Activated naive CD4-positive, alpha-beta T cell treated with anti-CD3 and anti-CD28 coated beads for 36 hours (primary cell): ENCODE measurements at places on chromosomes 5 and 9. TPM values are rescaled to one million over a fixed set of nuclear protein-coding genes. Genes with fewer than 3 reads are reported as not detected.

DNA sequence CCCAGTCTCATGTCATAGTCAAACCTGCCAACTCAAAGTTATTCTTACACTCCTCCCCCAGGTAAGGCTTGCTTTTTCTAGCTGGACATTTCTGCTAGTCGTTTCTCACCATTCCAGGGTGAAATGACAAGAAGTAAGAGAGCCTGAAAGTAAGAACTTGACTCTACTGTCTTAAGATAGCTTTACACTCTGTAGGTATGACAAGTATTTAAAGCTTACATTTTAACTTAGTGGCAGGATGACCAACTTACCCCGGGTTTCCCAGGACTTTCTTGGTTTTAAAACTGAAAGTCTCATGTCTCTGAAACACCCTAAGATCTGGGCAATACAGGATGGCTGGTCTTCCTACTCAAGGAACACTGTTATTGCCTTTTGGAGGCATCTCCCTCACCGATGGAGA is 67.5 kb upstream of the PIK3R1 start:
- H3K4me3 ChIP-seq = no peak overlapping the region
- DNase-seq = no peak
- no peak overlapping the region for H3K27ac ChIP-seq
- H3K4me1 ChIP-seq = no peaks in the 10 kb centered on the region

The COL15A1 gene
- 0.05 TPM for total RNA-seq

DNA sequence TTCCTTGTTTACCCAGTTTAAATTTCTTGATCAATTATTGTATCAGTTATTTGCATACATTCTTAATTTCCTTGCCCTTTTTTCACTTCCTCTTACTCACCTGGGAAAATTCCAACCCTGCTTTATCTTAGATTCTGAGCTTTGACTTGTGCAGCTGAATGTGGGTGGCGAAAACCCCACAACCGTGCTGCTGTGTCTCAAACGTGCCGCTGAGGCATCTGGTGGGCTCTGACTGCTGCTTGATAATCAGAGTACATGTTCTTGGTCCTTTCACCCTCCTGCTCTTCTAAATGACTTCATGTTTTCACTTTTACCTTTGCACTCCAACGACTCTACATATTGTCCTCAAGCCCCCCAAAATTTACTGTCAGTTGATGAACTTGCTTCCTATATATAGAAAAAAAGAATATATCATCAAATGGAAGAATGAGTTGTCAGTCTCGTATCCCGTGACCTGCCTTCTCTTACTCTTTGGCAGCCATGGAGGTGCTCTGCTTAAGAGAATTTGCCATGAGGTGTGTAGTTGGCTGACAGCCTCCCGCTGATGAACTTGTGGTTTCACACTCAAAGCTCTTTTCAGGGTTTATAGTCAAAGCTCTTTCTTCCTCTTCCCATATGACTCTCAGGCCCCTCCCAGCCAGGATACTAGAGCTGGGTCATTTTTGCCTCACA is 14.0 kb upstream of the JAK2 start:
- no peak overlapping the region for H3K4me3 ChIP-seq
- H3K27me3 ChIP-seq = no peaks in the 10 kb centered on the region
- H3K36me3 ChIP-seq = no peaks in the 10 kb centered on the region
- H3K27ac ChIP-seq = no peak overlapping the region
- peaks cover 23% of the 10 kb centered on the region for H3K4me1 ChIP-seq

DNA sequence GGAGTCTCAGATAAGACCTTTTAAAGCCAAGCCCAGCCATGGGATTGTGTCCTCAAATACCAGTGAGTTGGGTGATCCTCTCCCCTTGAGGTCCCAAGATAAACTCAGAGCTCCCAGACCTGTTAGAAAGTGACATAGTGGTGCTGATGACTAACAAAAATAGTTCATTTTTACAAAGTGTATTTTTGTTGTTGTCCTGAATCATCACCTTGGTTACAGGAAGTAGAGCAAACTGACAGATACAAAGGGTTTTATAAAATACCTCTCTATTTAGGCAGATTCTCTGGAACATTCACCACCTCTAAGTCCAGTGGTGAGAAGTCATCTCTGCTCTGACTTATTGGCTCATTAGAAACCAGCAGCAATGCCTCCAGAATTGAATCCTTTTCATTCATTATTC is 259.3 kb downstream of the CEMIP2 start:
- no peak overlapping the region for H3K27ac ChIP-seq
- no peak overlapping the region for H3K4me3 ChIP-seq
- no peaks in the 10 kb centered on the region for H3K4me1 ChIP-seq
- H3K27me3 ChIP-seq = peaks cover 11% of the 10 kb centered on the region
- H3K36me3 ChIP-seq = no peaks in the 10 kb centered on the region

The ZNF483 gene
- 2.3 TPM for total RNA-seq

The FAM163B gene
- total RNA-seq = not detected

DNA sequence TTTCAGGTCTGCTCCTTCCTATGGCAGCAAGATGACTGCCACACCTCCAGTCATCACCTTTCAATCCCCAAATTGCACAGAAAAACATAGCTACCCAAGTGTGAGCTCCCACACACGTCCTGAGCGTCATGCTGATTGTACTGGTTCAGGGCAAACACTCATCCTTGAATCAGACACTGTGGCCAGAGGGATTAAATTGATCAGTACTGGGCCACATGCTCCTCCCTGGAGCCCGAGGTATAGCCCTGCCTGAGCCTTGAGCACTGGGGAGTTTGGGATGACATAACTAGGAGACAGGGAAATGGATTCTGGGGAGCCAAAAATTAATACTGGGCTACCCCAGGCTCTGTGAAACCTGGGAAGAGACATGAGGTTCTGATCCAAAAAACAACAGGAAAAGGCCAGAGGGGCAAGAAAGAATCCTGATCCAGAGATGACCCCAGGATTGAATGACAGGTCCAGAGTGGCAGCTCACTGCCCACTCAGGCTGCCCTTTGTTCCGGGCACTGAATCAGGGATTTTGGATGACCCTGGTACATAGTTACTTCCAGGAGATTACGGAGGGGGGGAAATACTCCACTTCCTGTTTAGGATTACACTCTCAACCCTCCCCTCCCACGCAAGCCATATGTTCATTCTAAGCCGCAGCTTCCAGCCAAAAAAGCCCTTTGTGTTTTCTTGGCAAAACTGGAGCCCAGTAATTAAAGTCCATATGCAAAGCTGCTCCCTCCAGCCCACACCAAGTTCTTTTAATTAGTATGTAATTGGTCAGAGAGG is 141.6 kb upstream of the SPRY4 start:
- no peaks in the 10 kb centered on the region for H3K27me3 ChIP-seq
- no peak overlapping the region for H3K27ac ChIP-seq

DNA sequence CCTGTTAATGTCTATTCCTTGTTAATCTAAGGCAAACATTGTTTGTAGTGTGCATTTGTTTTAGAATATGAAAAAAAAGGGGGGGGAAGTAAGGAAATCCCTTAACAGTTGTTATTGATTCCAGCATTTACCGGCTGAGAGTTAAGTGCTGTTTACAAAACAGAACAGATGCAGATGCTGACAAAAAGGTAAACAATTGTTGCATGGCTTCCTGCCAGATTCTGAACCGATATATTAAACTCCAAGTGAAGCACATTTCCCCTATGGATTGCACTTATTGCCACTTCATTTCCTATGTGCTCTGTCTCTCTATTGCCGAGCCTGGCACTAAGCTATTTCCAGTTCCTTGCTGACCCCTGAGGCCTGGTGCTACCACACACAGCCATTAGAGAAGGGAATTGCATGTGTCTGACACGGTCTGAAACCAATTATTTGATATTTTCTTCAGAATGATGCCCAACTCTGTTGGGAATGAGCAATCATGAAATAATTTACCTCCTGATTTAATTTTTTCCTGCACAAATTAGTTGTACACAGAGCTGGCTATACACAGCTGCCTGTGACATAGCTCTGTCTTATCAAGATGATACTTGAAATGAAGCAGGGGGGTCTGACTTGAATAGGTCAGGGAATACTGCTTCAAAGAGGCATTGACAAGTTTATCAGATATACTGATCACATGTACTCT is 109.8 kb downstream of the KIAA0825 start:
- H3K36me3 ChIP-seq = no peaks in the 10 kb centered on the region
- no peak overlapping the region for H3K27ac ChIP-seq
- H3K27me3 ChIP-seq = no peaks in the 10 kb centered on the region
- no peak overlapping the region for H3K4me3 ChIP-seq
- no peak for DNase-seq

The DBH gene
- total RNA-seq = not detected

- peak overlapping the region; percentile 99 for H3K27ac ChIP-seq
- H3K27me3 ChIP-seq = no peaks in the 10 kb centered on the region
- peak overlapping the region; percentile 72 for H3K4me3 ChIP-seq
Observed at GRCh38 chr9:127968700-127969383, 11.9 kb downstream of the EEIG1 start.

The SAPCD2 gene
- 3.8 TPM for total RNA-seq

GRCh38 chr5:147673266-147673665 is 109.3 kb downstream of the JAKMIP2 start:
- DNase-seq = no peak
- no peaks in the 10 kb centered on the region for H3K36me3 ChIP-seq
- no peak overlapping the region for H3K4me3 ChIP-seq
- H3K4me1 ChIP-seq = no peaks in the 10 kb centered on the region
- H3K27me3 ChIP-seq = no peaks in the 10 kb centered on the region

DNA sequence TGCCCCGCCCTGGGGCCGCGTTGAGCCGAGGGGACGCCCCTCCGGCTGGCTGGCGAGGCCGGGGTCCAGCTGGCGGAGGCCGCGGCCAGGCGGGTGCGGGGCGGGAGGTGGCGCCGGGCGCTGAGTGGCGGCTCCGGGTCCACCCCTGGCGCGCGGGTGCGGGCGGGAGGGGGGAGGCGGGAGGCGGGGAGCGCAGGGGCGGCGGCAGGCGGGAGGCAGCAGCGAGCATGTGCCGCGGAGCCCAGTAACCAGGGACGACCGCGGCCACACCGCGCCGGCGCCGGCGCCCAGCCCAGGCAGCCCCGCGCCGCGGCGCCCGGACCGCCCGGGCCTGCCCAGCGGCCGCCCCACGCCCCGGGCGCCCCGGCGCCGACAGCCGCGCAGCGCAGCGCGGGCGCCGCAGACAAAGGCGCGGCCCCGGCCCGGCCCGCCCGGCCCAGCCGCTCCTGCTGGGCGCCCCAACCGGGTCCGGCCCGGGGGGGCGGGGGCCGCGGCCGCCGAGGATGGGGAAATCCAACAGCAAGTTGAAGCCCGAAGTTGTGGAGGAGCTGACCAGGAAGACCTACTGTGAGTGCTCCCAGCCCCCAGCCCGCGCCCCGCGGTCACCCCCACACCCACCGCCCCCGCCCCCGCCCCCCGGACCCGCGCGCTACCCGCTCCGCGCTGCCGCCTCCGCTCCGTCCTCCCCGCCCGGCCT is at the start of gene NCS1:
NCS1 (plus strand) TSS at position 244 of the 697 bp plus-strand sequence; CDS start at position 504, 260 bp downstream.
- peaks cover 5% of the 10 kb centered on the region for H3K4me1 ChIP-seq
- H3K27ac ChIP-seq = no peak within 1 kb of the TSS
- peaks cover 12% of the 10 kb centered on the region for H3K27me3 ChIP-seq
- no peaks in the 10 kb centered on the region for H3K36me3 ChIP-seq
- H3K4me3 ChIP-seq = peak within 1 kb of the TSS; percentile 80
- DNase-seq = peak; percentile 68

The CBY3 gene
- total RNA-seq = not detected

The MYO10 gene
- 0.27 TPM for total RNA-seq

DNA sequence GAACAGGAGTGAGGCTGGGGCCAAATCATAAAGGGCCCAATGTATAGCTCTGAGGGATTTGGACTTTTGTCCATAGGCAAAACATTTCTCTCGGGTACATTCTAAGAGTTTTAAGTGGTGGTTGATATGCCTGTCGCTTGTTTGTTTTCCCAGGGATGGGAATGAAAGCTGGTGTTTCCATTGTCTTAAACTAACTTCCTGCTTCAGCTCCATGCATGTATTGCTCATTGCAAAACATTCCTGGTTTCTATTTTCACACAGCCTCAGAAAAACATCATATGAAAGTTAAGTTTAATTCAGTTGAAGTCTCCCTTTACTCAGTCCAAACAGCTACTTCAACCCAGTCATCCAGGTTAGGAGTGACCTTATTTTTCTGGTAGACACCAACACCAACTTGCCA is 235.0 kb downstream of the ACTL7B start:
- H3K4me1 ChIP-seq = no peaks in the 10 kb centered on the region
- DNase-seq = no peak
- no peak overlapping the region for H3K4me3 ChIP-seq
- H3K36me3 ChIP-seq = no peaks in the 10 kb centered on the region

GRCh38 chr9:97840521-97840920 is 12.5 kb upstream of the FOXE1 start:
- DNase-seq = no peak
- no peak overlapping the region for H3K4me3 ChIP-seq
- no peaks in the 10 kb centered on the region for H3K36me3 ChIP-seq
- no peaks in the 10 kb centered on the region for H3K4me1 ChIP-seq
- peaks cover 43% of the 10 kb centered on the region for H3K27me3 ChIP-seq

DNA sequence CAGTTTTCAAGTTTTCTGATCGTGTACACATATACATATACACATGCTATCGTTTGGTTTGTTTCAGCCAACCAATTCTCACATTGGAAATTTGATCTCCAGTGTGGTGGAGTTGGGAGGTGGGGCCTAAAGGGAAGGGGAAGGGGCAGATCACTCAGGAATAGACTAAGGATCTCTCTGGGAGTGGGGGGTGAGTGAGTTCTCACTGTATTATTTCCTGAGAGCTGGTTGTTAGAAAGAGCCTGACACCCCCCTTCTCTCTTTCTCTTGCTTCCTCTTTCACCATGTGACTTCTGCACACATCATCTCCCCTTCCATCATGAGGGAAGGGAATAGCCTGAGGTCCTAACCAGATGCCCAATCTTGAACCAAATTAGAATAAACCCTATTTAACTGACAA is 551.7 kb downstream of the MAT2B start:
- DNase-seq = no peak
- no peak overlapping the region for H3K27ac ChIP-seq
- no peaks in the 10 kb centered on the region for H3K36me3 ChIP-seq
- no peaks in the 10 kb centered on the region for H3K27me3 ChIP-seq
- H3K4me1 ChIP-seq = no peaks in the 10 kb centered on the region
- no peak overlapping the region for H3K4me3 ChIP-seq

- no peak overlapping the region for H3K4me3 ChIP-seq
- no peak overlapping the region for H3K27ac ChIP-seq
- H3K36me3 ChIP-seq = peaks cover 4% of the 10 kb centered on the region
Observed at GRCh38 chr9:5834214-5834613, 1.3 kb upstream of the ERMP1 start.

GRCh38 chr9:35920051-35920620 is 10.8 kb downstream of the SPAAR start:
- no peaks in the 10 kb centered on the region for H3K27me3 ChIP-seq
- no peak overlapping the region for H3K27ac ChIP-seq
- no peaks in the 10 kb centered on the region for H3K36me3 ChIP-seq

DNA sequence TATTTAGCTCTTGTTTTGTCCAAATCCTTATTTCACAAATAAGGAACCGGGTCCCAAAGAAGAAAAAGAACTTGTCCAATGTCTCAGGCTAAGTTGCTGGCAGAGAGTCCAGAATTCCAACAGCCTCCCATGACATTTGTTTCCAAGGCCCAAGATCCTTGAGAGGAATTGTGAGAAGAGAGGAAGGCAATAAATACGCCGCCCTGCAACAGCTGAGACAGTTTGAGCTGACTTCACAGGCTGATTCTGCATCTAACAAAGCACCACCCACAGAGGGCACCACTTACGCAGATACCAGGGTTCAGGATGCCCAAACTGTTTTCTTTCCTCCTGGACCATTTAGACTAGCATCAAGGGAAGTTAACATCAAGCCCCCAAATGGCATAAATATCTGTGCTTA is 211.3 kb downstream of the FAM114A2 start:
- no peaks in the 10 kb centered on the region for H3K36me3 ChIP-seq
- no peak for DNase-seq
- no peak overlapping the region for H3K4me3 ChIP-seq
- no peak overlapping the region for H3K27ac ChIP-seq
- H3K27me3 ChIP-seq = peaks cover 17% of the 10 kb centered on the region
- no peaks in the 10 kb centered on the region for H3K4me1 ChIP-seq

- H3K4me3 ChIP-seq = no peak overlapping the region
- H3K4me1 ChIP-seq = no peaks in the 10 kb centered on the region
- H3K36me3 ChIP-seq = no peaks in the 10 kb centered on the region
- H3K27me3 ChIP-seq = peaks cover 9% of the 10 kb centered on the region
- no peak for DNase-seq
Observed at GRCh38 chr5:171592076-171592475, 172.6 kb downstream of the FGF18 start.

The TRIM14 gene
- 49.6 TPM for total RNA-seq

The SPINK5 gene
- total RNA-seq = not detected
